ENCODE measurements at places on chromosomes 4 and X. TPM values are rescaled to one million over a fixed set of nuclear protein-coding genes. Genes with fewer than 3 reads are reported as not detected.

The TMSB15B gene
- total RNA-seq = 7.9 TPM

The CC2D2A gene
- 33.1 TPM for total RNA-seq

The RHOXF1 gene
- total RNA-seq = not detected

The GIMD1 gene
- not detected for total RNA-seq

The SHOX gene
- total RNA-seq = not detected

The TMPRSS11A gene
- 26.0 TPM for total RNA-seq

The GAGE12J gene
- total RNA-seq = not detected

The NUP62CL gene
- 10.6 TPM for total RNA-seq

The PAGE2 gene
- not detected for total RNA-seq

The REELD1 gene
- 0.74 TPM for total RNA-seq

The PIM2 gene
- total RNA-seq = 11.5 TPM

The NUDT10 gene
- total RNA-seq = 15.5 TPM

The RAB9A gene
- total RNA-seq = 15.0 TPM

The CCNB3 gene
- 0.25 TPM for total RNA-seq

The WDR17 gene
- 2.0 TPM for total RNA-seq

The SUPT20HL1 gene
- not detected for total RNA-seq

The GAGE12F gene
- not detected for total RNA-seq

The CDKL2 gene
- total RNA-seq = 0.74 TPM

The SMR3B gene
- total RNA-seq = not detected

The ARHGEF9 gene
- total RNA-seq = 10.3 TPM

The FTSJ1 gene
- total RNA-seq = 31.7 TPM

The FBXW7 gene
- 61.1 TPM for total RNA-seq

The F11 gene
- not detected for total RNA-seq

The EPGN gene
- total RNA-seq = 6.9 TPM

The DOK7 gene
- 4.7 TPM for total RNA-seq

The TMEM255A gene
- total RNA-seq = 10.8 TPM

The GPR173 gene
- 2.2 TPM for total RNA-seq

The PAGE2B gene
- not detected for total RNA-seq

The NEIL3 gene
- total RNA-seq = 0.98 TPM

The AMOT gene
- total RNA-seq = 9.8 TPM

The PABPC1L2B gene
- total RNA-seq = not detected

The SERTM2 gene
- total RNA-seq = 28.2 TPM

The MID1 gene
- 16.2 TPM for total RNA-seq

The KDM6A gene
- total RNA-seq = 44.2 TPM

The MMAA gene
- total RNA-seq = 3.9 TPM

The NDNF gene
- total RNA-seq = 4.9 TPM

The DMD gene
- 25.8 TPM for total RNA-seq

The FAM193A gene
- 31.4 TPM for total RNA-seq

The STATH gene
- total RNA-seq = not detected

The GPC4 gene
- 7.6 TPM for total RNA-seq

The EGF gene
- 0.74 TPM for total RNA-seq

The KLHL4 gene
- total RNA-seq = 0.25 TPM

The AKAP4 gene
- total RNA-seq = not detected

The SPATA18 gene
- total RNA-seq = 15.2 TPM

The H2BW1 gene
- not detected for total RNA-seq

The PHOX2B gene
- 0.49 TPM for total RNA-seq

The IGSF1 gene
- 1.2 TPM for total RNA-seq

The AADAT gene
- total RNA-seq = 3.7 TPM

The BMX gene
- 2.0 TPM for total RNA-seq

The UGT2B11 gene
- not detected for total RNA-seq

The IRS4 gene
- 0.74 TPM for total RNA-seq

The MAMLD1 gene
- 3.2 TPM for total RNA-seq

The TRAM1L1 gene
- 1.5 TPM for total RNA-seq

The ASB9 gene
- total RNA-seq = 2.0 TPM

The TSPAN5 gene
- total RNA-seq = 15.5 TPM

The JADE3 gene
- total RNA-seq = 5.2 TPM
